Hematopoietic multipotent progenitor cell (in vitro differentiated cells): ENCODE measurements at places on chromosomes 7 and 10. TPM values are rescaled to one million over a fixed set of nuclear protein-coding genes. Genes with fewer than 3 reads are reported as not detected.

DNA sequence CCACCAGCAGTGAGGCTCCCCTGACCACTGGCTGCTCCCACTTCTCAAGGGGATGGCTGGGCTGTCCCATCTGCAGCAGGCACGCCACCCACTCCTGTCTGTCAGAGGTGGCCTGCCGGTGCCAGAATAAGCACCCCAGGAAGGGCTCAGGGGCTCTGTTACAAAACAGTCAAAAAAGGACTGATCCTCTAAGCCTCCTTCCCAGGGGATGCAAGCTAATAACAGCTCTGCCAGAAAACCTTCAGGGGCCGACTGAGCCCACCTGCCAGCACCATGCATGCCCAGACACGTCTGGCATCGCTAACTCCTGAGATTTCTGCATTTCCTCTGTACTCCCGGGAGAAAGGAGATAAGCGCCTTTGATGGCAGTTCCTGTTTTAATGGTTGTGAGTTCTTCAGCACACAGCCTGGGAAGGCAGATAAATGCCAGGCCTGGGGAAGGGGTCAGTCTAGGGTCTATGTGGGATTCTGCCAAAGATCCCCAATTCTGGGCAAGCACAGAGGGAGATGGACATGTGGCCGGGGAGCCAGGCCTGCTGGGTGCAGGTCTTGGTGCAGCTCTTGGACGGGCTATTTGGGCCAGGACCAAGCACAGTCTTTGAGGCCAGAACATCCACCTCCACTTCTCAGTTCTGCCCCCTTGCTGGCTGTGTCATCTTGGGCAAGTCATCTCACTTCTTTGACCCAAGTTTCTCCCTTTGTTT, 128.4 kb downstream of the ARHGAP22 start:
- DNase-seq, result no peak

- DNase-seq, result peak; percentile 48
Observed at GRCh38 chr10:75935240-75935639, 503.8 kb downstream of the LRMDA start.

DNA sequence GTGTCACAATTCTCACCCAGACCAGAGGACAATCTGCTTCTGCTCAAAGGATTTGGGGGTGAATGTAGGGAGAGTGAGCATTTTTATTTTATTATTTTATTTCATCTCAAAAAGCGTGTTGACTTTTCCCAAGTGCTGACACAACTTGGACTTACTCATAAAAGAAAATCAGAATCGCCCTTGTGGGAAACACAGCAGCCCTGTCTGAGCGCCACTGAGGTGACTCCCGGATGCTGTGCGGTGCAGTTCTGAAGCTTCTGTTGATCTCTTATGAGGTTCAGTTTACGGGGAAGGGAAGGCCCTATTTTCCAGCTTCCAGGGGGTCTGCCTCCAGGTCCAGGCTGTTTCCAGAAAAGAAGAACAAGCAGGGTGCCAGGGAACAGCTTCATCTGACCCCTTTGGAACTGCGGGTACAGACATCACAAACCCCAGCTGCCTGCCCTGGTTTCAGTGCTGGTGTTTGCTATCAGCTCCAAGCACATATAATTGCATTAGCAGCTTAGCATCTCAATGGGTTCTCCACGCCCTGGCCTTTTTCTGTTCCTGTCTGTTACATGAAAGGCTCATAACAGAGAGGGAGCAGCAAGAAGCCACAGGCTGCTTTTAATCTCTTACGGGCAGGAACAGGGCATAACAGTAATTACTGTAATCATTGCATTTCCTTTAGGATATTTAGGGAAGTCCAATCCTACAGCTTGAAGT, 52.4 kb downstream of the PARP12 start:
- no peak for DNase-seq

DNA sequence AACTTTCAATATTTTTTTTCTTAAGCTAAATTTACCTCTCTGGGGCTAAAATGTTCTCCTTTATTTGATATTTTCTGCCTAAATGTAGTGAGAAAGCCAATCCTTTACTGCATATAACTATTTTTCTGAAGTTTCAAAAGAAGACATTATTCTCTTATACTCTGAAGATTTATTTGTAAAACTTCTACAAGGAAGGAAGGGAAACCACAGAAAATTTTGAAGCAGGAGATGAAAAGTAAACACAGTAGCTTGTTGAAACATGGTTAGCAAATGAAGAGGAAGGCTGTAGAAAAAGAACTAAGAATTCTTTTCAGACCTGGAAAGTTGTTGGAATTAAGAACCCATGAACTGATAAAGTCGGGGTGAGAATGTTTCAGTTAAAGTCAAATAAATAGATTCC, 330.3 kb downstream of the HGF start:
- DNase-seq, result no peak

DNA sequence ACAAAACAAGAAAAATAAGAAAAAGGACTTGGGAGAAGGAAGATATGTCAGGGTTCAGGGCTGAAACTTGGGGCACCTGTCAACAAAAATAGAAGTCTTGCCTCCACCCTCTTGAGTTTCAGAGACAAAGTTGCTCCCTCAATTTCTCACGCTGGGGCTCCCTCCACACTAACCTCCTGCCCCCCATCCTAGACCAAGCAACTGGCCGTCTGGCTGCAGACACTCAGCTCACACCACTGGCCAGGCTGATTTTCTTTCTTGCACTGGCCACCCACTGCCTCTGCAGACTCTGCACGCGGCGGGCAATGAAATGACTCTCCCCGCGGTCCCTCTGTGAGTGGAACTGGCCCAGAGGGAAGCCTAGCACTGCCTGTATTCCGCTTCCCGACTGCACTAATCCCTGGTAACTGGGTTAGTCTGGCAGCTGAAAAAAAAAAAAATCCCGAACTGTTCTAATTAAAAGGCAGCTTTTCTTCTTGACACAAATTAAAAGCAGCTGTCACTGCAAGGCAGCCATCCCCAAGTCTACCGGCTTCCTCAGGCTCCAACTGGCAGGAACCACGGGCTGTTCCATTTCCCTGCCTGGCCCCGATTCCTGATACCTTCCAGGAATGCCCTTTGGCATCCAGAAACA, 83.5 kb downstream of the SPDYE5 start:
- no peak for DNase-seq

GRCh38 chr7:96495751-96496216, 173.9 kb upstream of the SLC25A13 start:
- DNase-seq, result no peak

SP4 gene
- total RNA-seq, result 17.5 TPM

ITPRID1 gene
- total RNA-seq, result not detected

GRCh38 chr7:127847641-127848040, 183.6 kb downstream of the LRRC4 start:
- no peak for DNase-seq

- DNase-seq, result no peak
Observed at GRCh38 chr10:76032700-76033039, 601.2 kb downstream of the LRMDA start.

SGCE gene
- total RNA-seq, result under 0.01 TPM

DNA sequence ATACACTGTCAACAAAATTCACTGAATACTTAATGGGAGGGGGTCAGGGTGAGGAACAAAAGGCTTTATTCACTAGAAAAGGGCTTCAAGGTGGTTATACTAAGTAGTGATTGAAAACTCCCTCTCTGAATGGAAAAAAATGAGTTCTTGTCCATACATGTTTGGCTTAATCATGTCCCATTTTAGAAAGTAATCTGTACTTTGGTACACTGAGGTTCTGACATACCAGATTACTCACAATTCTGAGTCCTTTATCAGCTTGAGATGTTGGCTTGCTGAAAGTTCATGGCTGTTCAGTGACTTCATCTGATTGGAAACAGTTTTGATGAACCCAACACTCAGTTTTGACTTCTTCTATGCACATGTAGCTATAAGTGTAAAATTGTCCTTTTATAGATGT, 12.8 kb upstream of the NOBOX start:
- DNase-seq, result no peak

PARD3 gene
- total RNA-seq, result 3.2 TPM

- DNase-seq, result no peak
Observed at GRCh38 chr10:126349101-126349500, 39.2 kb downstream of the ADAM12 start.

NEUROD6 gene
- not detected for total RNA-seq

DNA sequence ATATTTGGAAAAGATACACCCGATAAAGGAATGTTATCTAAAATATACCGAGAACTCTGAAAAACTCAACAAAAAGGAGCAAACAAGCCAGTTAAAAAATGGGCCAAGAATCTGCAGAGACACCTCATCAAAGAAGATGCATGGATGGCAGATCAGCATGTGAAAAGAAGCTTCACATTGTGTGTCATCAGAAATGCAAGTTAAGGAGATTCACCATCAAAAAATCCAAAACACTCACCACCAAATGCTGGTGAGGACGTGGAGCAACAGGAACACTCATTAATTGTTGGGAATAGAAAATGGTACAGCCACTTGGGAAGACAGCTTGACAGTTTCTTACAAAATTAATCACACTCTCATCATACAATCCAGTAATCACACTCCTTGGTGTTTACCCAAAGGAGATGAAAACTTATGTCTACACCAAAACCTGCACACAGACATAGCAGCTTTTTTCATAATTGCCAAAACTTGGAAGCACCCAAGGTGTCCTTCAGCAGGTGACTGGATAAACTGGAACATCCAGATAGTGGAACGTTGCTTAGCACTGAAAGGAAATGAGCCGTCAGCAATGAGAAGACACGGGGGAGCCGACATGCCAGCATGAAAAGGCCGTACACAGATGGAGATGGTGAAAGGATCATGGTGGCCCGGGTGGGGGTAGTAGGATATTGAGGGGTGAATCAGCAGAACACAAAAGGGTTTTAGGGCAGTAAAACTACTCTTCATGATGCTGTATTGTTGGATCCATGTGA, 27.9 kb upstream of the PWWP2B start:
- DNase-seq, result no peak

- DNase-seq, result no peak
Observed at GRCh38 chr10:94626476-94626875, 57.1 kb upstream of the CYP2C18 start.

- DNase-seq, result no peak
Observed at GRCh38 chr7:77752016-77752415, 46.2 kb downstream of the TMEM60 start.

NACAD gene
- 0.27 TPM for total RNA-seq

SLC16A12 gene
- not detected for total RNA-seq

DNA sequence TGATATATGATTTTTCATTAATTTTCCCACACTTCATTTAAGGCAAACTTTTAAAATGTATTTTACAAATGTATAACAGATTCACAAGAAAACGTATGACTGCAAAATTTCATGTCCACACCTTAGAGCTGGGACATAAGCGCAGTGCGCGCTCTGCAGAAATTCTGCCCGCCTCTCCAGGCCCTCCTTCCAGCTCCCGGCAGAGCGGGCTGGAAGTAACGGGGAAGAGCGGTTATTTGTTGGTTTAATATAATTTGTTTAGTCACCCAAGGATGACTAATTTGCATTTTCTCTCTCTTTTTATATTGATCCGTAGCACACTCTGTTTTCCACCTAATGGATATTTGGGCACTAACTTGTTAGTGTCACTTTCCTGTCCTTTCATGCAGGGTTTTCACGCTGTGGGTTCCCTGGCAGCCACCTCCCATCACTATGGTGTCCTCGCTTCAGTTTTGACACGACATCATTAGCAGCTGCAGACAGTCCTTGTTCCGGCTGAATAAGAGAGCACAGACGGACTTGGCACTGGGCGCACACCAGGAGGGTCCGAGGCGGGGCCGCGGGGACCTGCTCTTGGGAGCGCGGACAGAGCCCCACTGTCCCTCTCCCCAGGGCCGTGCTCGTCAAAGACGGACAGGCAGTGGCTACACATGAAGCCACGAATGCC, 129.2 kb upstream of the SEC61G start:
- DNase-seq, result no peak

CYP3A7 gene
- total RNA-seq, result not detected

DNA sequence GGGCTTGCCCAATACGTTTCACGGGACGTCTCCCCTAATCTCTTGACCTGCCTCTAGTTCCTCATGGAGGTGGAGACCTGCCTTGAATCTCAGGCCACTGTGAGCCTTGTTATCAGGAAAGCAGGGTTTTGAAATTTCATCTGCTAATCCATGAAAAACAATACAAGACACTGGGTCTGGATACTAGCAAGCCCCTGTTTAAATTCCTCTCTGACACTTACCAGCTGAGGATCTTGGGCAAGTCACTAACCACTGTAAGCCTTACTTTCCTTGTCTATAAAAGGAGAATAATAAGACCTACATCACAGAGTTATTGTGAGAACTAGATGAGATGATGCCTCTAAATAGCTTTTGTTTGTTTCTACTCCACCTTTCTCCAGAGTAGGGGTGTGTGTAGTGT, 303.6 kb downstream of the FGFR2 start:
- DNase-seq, result no peak

LBX1 gene
- total RNA-seq, result not detected

- peak; percentile 95 for DNase-seq
Observed at GRCh38 chr10:96651998-96652431, 65.2 kb upstream of the TM9SF3 start.

- no peak for DNase-seq
Observed at GRCh38 chr10:76333796-76334195, 902.4 kb downstream of the LRMDA start.

- no peak for DNase-seq
Observed at GRCh38 chr7:11298220-11298619, 324.5 kb downstream of the PHF14 start.

GRCh38 chr7:91767820-91768219, 112.7 kb downstream of the MTERF1 start:
- DNase-seq, result no peak

PPP1R3A gene
- not detected for total RNA-seq

ADAM22 gene
- 7.0 TPM for total RNA-seq

- DNase-seq, result no peak
Observed at GRCh38 chr7:28104041-28104541, 76.5 kb downstream of the JAZF1 start.

DNA sequence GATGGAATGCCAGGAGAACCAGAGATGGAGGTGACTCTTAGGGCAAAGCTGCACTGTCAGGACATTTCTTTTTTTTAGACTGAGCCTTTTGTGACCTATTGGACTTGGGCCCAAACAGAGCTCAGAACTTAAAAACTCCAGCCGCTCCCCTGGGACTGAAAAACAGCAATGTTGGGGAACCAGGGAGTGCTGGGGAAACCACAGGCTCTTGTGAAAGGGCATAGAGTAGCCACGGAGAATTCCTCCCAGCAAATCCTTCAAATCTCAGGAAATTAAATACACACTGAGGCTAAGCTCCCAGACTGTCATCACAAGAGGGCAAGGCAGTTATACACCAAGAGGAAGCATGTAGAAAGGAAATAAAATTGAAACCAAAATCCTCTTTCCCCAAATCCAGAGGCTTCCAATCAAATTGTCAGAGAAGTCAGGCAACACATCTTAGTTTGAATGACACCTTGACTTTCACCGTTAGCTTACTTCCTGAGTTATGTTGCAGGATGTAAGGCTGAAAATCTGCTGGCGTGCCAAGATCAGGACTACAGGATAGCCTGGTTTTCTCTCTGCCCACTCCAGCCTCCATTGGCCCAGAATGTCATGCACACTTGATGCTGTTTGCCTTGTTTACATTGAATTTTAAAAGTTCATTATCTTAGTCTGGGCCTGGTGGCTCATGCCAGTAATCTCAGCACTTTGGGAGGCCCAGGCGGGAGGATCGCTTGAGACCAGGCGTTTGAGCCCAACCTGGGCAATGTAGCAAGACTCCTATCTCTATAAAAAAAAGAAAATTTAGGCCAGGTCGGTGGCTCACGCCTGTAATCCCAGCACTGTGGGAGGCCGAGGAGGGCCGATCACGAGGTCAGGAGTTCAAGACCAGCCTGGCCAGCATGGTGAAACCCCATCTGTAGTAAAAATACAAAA, 2.6 kb upstream of the RFC2 start:
- DNase-seq, result no peak

- DNase-seq, result no peak
Observed at GRCh38 chr10:124725171-124725631, 19.0 kb downstream of the FAM53B start.

ACHE gene
- total RNA-seq, result 0.27 TPM

- no peak for DNase-seq
Observed at GRCh38 chr10:80894311-80894791, 356.6 kb downstream of the SH2D4B start.

IDI2 gene
- not detected for total RNA-seq
